ENCODE measurements at places on chromosomes 16 and 17.

GRCh38 chr16:17556276-17557052 is 85.7 kb upstream of the XYLT1 start:
- no peak for DNase-seq

GRCh38 chr17:54256401-54256929 is 433.7 kb downstream of the KIF2B start:
- DNase-seq = no peak

DNA sequence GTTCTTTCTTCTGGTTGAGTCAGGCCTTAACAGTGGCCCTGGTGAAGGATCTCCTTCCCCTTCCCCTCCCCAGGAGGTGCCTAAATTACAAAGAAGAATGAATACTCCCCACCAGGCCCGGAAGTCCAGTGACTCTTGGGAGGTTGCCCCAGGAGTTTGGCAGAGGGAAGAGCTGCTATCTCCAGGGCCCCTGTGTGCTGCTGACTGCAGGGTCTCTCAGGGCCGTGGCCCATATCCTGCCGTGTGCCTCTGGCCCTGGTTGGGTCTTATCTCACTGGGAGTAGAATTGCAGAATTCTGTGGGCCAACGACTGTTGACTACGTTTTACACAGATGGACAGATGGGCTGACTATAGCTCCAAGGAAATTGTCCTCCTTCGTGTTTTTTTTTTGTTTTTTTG is 28.0 kb downstream of the AKAP1 start:
- no peak for DNase-seq

DNA sequence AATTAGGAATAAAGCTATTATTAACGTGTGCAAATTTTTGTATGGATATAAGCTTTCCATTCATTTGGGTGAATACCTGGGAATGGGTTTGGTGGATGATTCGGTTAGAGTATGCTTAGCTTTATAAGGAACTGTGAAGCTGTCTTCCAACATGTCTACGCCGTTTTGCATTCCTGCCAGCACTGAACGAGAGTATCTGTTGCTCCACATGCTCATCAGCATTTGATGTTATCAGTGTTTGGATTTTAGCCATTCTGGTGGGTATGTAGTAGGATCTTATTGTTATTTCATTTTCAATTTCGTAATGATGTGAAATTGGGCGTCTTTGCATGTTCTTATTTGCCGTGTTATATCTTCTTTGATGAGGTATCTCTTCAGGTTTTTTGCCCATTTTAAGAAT is 168.0 kb downstream of the RPTOR start:
- no peak for DNase-seq

GRCh38 chr17:49074851-49075540 is 57.6 kb upstream of the B4GALNT2 start:
- no peak for DNase-seq

DNA sequence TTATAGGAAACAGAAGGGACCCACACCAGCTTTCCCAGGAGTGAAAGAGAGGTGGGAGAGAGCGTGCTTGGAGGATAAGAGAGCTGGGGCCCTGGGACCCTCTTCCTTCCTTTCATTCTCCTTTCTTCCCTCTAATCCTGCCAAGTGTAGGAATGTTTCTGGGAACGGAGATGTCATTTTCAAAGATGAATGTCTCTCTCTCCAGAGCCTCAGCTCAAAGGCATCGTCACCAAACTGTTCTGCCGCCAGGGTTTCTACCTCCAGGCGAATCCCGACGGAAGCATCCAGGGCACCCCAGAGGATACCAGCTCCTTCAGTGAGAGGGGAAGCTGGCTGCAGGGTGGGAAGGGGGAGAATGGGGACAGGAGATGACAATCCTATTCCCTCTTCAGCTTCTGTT is 2.0 kb downstream of the FGF11 start:
- no peak for DNase-seq

GRCh38 chr16:61569028-61569427 is 467.2 kb downstream of the CDH8 start:
- DNase-seq = no peak

GRCh38 chr16:14438256-14438655 is 191.8 kb downstream of the PARN start:
- DNase-seq = no peak

GRCh38 chr16:1639282-1639681 is 27.1 kb downstream of the CRAMP1 start:
- no peak for DNase-seq

- DNase-seq = no peak
Observed at GRCh38 chr16:70688246-70688742, 2.4 kb upstream of the MTSS2 start.

- no peak for DNase-seq
Observed at GRCh38 chr17:3724378-3725077, 825 bp downstream of the HASPIN start.

DNA sequence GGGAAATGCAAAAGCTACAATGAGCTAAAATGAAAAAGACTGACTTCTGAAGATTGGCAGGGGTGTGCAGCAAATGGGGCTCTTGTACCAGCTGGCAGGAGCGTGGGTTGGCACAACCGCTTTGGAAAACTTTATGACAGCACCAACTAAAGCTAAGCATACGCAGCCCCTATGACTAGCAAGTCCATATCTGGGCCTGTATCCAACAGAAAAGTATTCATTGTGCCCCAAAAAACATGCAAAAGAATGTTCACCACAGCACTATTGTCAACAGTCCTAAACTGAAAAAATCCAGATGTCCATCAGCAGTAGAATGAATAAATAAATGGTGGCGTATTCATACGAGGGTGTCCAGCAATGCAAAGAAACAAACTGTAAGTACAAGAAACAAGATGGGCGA is 22.6 kb upstream of the ITGA3 start:
- no peak for DNase-seq

DNA sequence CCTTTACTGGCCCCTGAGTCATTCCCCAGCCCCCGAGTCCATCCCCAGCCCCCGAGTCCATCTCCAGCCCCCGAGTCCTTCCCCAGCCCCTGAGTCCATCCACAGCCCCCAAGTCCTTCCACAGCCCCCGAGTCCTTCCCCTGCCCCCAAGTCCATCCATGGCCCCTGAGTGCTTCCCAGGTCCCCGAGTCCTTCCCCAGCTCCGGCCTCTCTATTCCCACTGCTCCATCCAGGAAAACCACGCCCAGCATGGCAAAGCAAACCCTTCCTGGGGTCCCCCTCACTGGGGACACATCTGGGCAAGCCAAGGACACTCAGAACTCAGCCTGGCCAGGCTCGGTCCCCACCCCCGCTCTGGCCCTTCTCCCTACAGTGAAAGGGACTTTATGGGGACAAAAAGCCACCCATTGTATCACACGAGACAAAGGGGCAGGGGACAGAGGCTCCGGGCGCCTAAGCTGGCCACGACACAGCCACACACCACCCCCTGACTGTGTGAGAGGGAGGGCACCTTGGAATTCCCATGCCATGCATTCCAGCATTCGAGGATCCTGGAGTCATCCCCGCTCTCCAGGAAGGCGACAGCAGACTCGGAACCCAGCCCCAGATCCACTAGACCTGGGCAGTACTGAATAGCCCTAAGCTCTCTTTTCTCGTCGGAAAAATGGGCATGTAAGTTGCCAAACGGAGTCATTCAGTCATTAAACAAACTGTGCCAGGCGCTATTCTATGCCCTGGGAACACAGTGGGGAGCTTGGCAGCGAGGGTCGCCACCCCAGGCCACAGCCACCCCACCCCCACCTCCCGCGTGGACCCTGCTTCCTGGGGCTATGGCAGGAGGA is 14.0 kb downstream of the PLLP start:
- no peak for DNase-seq

GRCh38 chr16:30844671-30845449 is 49.0 kb downstream of the BCL7C start:
- DNase-seq = peak; percentile 49

- no peak for DNase-seq
Observed at GRCh38 chr16:74603848-74604247, 3.1 kb downstream of the GLG1 start.

DNA sequence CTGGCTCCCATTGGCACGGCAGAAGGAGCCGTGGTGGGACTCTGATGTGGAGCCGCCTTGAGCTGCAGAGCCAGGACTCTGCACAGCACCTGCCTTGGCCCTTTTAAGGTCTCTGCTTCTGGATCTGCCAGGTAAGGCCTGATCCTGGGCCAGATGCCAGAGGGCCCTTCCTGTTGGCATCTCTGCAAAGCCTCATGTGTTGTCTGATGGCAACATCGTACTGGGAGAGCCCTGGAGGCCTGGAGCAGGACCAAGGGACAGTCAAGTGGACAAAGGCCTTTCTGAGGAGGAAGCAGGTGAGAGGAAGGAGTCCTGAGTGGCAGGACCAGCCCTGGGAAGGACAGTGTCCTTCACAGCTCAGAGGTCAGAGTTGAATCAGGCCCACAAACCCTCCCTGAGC is 26.1 kb downstream of the SOCS1 start:
- DNase-seq = no peak

DNA sequence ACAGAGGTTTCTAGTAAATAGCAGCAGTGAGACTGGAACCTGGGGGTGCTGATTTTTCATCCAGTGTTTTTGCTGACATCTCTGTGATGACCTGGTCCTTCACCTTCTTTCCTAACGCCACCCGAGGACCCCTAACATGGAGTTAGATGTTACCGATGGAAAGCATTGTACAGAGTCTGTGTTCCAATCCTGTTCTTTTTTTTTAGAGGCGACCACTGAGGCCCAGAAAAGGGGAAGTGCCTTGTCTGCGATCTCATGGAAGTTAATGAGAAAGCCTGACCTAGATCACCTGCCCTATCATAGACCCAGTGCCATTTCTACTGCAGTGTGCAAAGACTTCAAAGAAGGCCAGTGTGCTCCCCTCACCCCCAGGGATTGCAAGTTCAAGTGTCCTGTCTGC is 362.5 kb downstream of the CA10 start:
- no peak for DNase-seq

DNA sequence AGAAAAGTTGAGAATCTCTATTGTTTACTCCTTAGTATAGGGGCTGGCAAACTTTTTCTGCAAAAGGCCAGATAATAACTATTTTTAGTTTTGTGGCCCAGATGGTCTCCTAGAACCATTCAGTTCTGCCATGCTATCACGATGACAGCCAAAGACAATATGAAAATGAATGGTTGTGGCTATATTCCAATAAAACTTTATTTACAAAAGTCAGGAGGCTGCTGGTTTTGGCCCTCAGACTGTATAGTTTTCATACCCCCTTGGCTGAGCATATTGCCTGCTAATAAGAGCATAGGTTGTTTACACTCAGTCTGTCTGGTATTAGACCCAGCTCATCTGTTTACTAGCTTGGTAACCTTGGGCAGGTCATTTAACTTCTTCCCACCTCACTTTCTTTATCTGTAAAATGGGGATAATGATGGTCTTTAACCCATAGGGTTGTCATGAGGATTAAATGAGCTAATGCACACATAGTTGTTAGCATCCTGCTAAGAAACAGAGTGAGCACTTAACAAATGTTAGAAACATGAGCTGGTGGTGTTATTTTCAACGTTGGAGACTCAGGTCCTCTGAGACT is 156.3 kb downstream of the MSI2 start:
- DNase-seq = no peak

All from progenitor cell of endocrine pancreas (in vitro differentiated cells).